Erythroblast (primary cell): ENCODE measurements at places on chromosomes 6 and 20.
A peak's percentile ranks its signal among the peaks of the same experiment; 100 is the strongest.

DNA sequence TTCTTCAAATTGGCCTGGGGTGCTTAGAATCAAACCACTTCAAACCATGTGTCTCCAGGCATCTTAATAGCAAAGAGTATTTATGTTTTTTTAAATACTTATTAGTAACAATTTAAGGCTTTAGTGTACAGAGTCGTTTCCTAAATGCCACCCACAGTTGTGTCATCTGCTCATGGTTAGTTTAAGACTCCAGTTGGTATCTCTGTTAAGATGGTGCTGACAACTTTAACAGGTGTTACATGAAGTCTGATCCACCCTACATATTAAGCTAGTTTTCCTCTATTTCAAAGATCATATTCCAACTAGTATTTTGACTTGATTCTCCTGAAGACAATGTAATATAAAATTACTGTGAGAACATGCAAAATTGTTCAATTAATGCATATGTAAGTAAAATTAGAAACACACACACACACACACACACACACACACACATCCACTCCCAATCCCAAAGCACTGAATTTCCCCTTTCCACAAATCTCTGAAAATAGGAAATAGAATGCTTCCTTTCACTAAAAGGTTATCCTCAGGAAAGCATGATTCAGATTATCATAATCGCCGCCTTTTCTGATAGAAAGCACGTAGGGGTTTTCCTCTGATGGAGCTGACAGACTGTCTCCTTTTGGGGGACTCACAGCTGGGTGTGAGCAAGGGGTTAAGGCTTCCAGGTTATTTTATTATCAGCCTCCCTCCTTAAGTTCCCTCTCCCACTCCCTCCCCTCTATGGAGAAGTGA is 10.5 kb downstream of the CNKSR3 start:
- DNase-seq, result no peak

GRCh38 chr20:16902662-16903061 is 154.5 kb downstream of the OTOR start:
- DNase-seq, result no peak

DNA sequence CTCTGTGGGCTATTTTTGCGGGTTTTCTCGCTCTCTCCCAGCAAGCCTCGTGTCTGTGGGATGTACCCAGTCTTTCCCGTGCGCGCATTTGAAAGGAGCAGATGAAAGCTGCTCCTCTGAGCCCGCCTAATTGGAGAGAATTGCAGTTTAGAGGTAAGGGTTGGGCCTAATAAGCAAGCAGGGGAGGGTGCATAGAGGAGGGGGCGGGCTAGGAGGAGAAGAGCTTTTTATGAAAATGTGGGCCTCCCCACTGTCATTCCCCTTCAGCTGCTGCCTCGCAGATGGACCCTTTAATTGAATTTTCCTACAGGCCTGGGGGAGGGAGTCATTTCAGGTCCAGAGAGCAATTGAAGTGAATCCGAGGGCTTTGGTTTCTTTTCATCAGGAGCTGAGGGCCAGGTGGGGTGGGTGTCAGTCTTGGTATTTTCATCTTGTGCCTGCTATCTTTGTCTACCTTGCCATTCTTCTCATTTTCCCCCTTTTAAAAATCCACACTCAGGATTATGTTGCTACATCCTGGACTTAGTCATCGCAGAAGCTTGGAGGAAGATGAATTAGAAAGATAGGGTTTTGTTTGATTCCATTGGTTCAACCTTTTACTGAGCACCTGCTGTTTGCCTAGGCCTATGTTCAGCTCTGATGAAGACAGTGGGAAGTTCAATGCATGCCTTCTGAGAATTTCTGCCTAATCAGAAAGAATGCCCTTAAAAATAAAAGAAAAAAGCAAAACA is 423.4 kb downstream of the CD83 start:
- no peak for DNase-seq

- peak; percentile 30 for DNase-seq
Observed at GRCh38 chr6:166586424-166587156, at the start of gene RAMACL. Gene RAMACL (minus strand): TSS chr6:166586678. CDS start chr6:166586477, 201 bp downstream.

DNA sequence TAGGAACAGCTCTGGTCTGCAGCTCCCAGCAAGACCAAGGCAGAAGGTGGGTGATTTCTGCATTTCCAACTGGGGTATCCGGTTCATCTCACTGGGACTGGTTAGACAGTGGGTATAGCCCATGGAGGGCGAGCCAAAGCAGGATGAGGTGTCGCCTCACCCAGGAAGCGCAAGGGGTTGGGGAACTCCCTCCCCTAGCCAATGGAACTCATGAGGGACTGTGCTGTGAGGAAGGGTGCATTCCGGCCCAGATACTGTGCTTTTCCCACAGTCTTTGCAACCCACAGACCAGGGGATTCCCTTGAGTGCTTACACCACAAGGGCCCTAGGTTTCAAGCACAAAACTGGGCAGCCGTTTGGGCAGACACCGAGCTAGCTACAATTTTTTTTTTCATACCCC is 21.8 kb downstream of the HDDC2 start:
- no peak for DNase-seq

GRCh38 chr6:71579902-71580301 is 291.3 kb downstream of the OGFRL1 start:
- DNase-seq, result no peak

- no peak for DNase-seq
Observed at GRCh38 chr20:23063581-23063980, 14.1 kb upstream of the THBD start.
